ENCODE measurements at places on chromosomes 7 and 10.

DNA sequence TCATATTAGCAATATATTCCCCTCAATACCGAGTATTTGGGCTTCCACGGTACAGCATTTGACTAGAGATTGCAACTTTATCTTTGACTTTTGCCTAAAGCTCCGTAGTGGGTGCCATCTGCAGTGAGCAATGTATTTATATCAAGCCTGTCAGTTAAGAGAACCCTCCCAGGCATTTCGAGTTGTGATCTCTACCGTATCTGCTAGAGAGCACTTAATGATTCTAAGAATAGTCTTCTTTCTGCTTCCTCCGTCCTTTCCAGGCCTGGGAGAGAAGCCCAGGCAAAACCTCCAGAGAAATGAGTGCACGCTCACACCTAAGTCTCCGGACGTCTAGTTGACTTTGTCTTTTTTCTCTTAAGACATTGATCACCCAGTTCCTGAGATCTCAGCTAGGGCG, 210.6 kb downstream of the KLF6 start:
- DNase-seq, result no peak

- no peak for DNase-seq
Observed at GRCh38 chr7:116228241-116228640, 17.9 kb downstream of the TES start.

- no peak for DNase-seq
Observed at GRCh38 chr7:2962865-2963264, 80.8 kb downstream of the CARD11 start.

- no peak for DNase-seq
Observed at GRCh38 chr7:134622303-134622995, 24.2 kb upstream of the BPGM start.

- no peak for DNase-seq
Observed at GRCh38 chr7:15720849-15721471, 34.5 kb upstream of the MEOX2 start.

DNA sequence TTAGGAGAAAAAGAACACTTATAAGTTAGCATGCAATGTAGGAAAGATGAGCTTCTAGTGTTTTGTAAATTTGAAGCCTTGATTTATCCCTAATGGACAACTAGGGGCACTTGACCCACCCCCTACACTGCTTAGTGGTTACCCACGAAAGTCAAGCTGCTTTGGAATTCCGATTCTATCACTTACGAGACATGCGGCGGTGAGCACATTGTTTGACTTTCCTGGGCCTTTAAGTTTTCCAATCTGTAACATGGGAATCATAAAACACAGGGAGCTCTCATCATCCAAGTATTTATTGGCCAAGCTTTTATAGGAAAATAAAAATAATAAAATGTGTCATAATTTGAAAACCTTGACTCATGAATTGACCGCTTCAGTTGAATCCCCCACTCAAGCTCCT, 78.7 kb upstream of the PDK4 start:
- DNase-seq, result no peak

- no peak for DNase-seq
Observed at GRCh38 chr10:47012214-47012613, 101.0 kb downstream of the PTPN20 start.

DNA sequence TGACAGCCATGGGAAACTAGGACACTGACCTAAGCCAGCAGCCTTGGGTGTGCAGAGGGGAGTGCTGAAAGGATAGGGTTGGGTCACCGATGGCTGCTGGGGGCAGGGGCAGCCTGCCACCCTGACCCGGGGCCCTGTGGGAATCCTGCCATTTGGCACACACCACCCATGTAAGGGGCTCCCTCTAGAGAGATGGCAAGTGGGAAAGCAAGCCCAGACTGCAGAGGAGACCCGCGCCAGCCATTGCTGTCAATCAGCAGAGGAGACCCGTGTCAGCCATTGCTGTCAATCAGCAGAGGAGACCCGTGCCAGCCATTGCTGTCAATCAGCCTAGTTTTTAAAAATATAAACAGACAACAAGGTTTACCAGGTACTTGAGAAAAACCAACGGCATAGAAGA, 27.4 kb upstream of the PRKAG2 start:
- DNase-seq, result peak; percentile 49

GRCh38 chr7:2387897-2388636, 15.3 kb upstream of the CHST12 start:
- DNase-seq, result no peak

- DNase-seq, result no peak
Observed at GRCh38 chr7:96495751-96496216, 173.9 kb upstream of the SLC25A13 start.

DNA sequence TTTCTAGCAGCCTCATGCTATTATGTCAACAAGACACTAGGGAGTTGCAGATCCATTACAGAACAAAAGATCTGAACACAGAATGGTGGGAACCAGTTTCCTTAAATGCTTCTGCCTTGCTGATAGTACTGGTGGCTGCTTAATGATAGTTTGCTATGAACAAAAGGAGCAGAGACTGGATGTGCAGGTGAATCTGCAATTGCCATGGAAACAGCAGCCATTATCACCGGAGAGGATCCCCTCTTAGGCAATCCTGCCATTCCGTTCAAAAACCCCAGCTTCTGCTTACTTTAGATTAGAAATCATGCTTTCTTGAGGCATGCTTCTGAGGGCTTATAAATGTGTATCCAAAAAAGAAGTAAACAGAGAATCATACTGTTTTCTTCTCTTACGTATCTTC, 80.0 kb upstream of the PRKAR2B start:
- no peak for DNase-seq

DNA sequence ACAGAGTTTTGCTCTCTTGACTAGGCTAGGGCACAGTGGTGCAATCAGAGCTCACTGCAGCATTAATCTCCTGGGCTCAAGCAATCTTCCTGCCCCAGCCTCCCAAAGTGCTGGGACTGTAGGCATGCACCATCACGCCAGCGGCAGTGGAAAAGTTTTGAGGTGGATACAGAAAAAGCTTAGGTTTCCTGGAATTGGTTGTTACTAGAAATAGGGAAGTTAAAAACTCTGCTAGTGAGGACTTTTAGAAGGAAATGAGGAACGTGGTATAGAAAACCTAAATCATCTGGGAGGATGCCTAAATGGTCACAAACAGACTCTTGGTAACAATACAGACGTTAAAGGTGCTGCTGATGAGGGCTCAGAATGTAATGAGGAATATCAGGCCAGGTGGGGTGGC, 10.9 kb upstream of the SNX8 start:
- DNase-seq, result no peak

- DNase-seq, result peak; percentile 74
Observed at GRCh38 chr10:6053816-6054631, 8.1 kb downstream of the IL2RA start.

- no peak for DNase-seq
Observed at GRCh38 chr10:123911866-123912265, 20.3 kb upstream of the CPXM2 start.

DNA sequence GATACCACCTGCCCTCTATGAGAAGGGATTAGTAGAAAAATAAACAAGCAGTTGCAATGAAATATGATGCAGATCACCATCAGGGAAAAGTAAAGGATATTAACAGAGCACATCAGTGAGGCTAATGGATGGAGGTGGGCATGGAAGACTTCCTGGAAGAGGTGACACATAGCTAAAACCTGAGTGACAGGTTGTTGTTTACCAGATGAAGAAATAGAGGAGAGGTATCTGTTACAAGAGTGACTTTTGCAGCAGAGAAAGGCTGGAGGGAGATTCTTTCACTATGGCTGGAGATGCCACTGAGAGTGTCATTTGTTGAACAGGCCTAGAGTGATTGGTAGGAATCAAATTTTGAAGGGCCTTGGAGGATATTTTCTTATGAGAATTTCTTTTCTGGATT, 646.2 kb downstream of the GATA3 start:
- DNase-seq, result no peak

- no peak for DNase-seq
Observed at GRCh38 chr10:74289951-74290350, 138.9 kb downstream of the ADK start.

GRCh38 chr7:44849259-44849884, 1.5 kb upstream of the H2AZ2 start:
- DNase-seq, result no peak

DNA sequence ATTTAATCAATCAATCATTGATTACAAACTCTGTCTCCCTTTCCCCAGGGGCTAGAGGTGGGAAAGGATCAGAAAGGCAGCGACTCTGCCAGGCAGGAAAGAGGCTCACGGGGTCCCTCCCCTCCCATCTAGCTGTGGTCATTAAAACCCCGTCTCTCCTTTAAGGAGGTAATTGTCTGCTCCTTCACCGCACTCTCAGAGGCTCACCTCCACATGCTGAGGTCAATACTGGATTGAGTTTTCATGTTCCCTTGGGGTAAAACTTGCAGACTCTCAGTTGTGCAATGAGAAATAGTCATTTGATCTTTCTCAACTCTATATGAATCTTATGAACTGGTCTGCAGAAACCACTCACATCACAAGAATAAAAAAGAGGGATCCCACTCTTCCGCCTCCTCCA, 368.8 kb downstream of the ADRA2A start:
- no peak for DNase-seq

GRCh38 chr10:100894589-100895294, 18.0 kb upstream of the SLF2 start:
- no peak for DNase-seq

DNA sequence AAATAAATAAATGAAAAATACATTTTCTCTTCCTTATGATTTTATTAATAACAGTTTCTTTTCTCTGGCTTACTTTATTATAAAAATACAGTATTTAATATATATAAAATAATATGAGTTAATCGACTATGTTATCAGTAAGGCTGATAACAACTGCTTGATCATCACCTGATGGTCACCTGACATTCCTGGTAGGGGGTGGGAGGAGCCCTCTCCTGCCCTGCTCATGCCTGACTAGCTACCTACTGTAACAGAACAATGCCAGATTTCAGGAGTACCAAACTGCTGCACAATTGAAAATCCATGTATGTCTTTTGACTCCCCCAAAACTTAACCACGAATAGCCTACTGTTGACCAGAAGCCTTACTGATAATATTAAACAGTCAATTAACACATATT, 1.3 kb upstream of the APBB1IP start:
- DNase-seq, result no peak

DNA sequence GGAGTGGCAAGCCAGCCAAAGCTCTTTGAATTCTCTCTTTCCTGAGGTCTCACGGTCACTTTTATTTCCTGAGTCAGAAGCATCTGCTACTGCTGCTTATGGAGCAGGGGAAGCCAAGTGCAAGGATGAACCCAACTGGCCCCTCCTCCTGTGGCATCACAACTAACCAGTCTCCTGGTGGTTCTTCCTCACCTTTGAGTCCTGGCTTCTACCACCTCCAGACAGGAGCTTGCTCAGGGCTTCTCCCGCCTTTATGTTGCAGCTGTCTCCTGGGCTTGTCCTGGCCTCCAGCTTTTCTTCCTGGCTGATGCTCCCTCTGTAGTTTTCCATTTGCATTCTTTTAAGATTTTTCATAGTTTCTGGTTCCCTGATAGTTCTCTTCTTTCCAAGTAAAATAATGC, 349.7 kb upstream of the NRP1 start:
- no peak for DNase-seq

DNA sequence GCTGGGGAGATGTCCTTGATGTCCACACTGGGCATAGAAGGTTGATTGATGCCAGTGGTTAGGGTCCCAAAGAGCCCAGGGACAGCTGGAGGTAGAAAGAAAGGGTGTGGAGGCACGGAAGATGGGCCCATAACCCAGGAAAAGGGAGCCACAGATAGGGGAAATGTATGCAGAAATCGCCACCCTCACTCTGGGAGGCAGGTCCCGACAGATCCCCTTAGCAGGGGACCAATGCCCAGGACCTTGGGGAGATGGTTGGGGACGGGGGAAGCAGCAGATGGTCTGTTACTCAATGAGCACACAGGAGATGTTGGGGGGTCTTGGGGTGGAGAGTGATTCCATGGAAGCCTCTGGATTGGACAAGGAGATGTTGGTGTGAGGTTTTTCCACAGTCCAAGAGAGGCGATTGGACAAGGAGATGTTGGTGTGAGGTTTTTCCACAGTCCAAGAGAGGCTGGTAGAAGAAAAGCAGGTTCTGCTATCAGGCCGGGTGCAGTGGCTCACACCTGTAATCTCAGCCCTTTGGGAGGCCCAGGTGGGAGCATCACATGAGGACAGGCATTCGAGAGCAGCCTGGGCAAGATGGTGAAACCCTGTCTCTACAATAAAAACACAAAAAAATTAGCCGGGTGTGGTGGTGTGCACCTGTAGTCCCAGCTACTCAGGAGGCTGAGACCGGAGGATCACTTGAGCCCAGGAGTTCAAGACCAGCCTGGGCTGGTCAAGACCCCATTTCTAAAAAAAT, 7.0 kb upstream of the PPP1R35 start:
- DNase-seq, result peak; percentile 40

DNA sequence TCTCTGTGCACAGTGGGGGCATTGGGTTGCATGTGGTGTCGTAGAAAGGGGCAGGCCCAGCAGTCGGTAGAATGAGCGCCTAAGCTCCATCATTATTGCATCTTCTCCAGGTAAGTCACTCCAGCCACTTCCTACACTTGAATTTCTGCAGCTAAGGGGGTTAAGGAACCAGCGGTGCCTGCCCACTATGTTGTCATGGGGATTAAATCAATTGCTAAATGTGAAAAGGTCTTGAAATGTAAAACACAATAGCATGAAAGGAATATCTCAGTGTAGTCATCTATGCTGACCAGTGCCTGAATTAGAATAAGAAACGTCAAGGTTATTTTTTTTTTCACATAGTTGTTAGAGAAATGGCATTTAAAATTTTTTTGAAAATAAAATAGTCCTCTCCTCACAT, 15.2 kb upstream of the CELF2 start:
- DNase-seq, result no peak

GRCh38 chr10:87702973-87703294, 43.3 kb downstream of the PAPSS2 start:
- DNase-seq, result no peak

GRCh38 chr7:83824214-83824613, 175.3 kb upstream of the SEMA3E start:
- DNase-seq, result no peak

- DNase-seq, result no peak
Observed at GRCh38 chr10:133391761-133392518, 2.0 kb upstream of the MTG1 start.

DNA sequence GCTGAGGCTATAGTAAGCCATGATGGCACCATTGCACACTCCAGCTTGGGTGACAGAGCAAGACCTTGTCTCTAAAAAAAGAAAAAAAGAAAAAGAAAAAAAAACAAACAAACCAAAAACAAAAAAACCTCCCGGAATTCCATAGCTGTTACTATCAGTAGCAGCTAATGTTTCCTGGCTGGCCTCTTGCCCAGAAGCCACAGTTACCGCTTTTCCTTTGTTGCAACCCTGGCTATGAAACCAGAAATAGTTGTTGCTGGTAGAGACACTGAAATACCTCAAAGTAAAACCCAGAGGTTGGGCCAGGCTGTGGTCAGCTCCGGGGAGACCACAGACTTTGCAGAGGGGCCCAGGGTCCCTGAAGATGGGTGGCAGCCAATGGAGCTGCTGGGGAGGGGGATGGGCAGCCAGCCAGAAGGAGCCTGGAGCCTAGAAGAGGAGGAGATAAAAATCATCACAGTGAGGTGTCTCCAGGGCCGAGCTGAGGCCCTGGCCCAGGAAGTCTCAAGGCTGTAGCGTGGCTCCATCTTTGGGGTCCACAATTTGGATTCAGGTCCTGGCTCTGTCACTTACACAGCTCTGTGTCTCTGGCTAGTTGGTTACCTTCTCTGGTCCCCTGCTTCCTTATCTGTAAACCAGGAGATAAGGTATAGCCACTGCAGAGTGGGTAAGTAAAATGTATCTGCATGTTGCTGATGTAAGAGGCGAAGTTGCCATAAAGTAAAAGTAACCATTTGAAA, 3.4 kb upstream of the CHST12 start:
- DNase-seq, result no peak
